Brain (organoid and tissue), 16 donors: ENCODE measurements at places on chromosomes 12 and 14.

GRCh38 chr14:78075033-78075432 lies 95.1 kb upstream of the NRXN3 start:
- DNase-seq, result no peak

DNA sequence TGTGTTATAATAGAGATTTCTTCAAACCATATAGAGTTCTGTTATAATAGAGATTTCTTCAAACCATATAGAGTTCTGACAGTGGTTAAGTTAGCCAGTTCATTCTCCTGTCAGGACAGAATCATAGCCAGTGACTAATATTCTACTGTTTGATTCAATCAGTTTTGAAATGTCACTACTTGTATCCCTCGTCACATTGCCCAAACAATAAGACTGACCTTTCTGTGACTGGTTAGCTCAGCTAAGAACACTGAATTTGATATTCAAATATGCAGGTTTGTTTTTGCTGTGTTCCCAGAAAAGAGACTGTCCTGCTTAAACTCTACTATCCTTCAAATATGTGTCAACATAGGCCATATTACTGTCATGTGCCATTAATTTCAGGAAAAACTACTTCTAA lies 74.4 kb downstream of the ALG10B start:
- no peak for DNase-seq

DNA sequence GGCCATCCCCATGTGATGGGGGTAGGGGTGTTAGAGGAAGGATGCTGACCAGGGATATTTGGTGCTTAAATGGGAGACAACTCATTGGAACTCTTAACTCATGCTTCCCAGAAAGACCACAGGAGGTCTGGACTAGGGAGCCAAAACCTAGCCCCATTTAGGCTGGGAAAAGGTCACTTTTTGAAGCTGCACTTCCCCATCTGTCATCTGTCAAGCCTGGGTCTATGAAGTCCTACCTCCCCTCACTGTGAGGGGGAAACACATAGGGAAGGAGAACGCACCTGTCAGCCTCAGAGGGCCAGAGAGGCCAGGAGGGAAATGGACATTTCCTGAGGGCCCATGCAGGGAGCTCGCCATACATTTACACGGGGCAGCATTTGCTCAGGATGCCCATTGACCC lies 321.0 kb downstream of the BCL11B start:
- no peak for DNase-seq

GRCh38 chr12:130526813-130527212 lies 189.1 kb downstream of the PIWIL1 start:
- DNase-seq, result no peak

DNA sequence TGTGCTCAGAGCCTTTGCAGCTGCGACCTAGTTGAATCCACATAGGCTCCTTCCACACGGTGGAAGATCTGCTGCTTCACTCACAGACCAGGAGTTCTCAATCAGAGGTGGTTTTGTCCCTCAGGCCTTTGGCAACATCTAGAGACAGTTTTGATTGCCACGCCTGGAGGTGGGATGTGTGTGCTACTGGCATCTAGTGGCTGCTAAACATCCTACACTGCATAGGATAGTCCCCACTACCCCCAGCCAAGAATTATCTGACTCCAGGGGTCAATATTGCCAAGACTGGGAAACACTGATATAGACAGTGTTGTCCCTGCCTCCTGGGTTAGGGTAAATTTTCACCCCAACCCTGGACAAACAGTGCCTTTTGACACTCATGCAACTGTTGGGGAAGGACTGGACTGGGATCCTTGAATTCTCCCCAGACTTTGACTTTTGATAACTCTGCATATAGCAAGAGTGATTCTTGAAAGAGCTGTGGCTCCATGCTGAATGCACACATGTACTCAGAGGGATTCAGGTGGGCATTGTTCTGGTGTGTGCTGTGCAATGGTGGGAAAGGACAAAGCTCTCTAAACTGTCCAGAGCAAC lies 39.8 kb downstream of the BAZ2A start:
- no peak for DNase-seq

DNA sequence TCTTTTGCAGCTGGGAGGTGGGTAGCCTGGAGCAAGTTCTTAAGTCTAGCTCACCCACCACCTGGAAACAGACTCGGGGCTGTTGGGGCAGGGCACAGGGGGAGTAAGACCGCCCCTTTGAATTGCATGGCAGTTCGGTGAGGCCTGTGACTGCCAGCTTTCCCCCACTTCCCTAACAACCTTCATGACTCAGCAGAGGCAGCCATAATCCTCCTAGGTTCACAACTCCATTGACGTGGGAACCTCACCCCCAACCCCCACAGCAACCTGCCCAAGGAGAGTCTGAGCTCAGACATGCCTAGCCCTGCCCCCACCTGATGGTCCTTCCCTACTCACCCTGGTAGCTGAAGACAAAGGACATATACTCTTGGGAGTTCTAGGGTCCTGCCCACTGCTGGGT lies 87.4 kb downstream of the NELL2 start:
- no peak for DNase-seq

GRCh38 chr12:120532701-120533238 lies 1.4 kb upstream of the RNF10 start:
- no peak for DNase-seq

GRCh38 chr12:76480796-76481195 lies 78.8 kb downstream of the OSBPL8 start:
- no peak for DNase-seq
